ENCODE measurements at places on chromosomes 16 and 17.

GRCh38 chr17:71494062-71494855, 626.6 kb upstream of the SOX9 start:
- no peak for DNase-seq

DNA sequence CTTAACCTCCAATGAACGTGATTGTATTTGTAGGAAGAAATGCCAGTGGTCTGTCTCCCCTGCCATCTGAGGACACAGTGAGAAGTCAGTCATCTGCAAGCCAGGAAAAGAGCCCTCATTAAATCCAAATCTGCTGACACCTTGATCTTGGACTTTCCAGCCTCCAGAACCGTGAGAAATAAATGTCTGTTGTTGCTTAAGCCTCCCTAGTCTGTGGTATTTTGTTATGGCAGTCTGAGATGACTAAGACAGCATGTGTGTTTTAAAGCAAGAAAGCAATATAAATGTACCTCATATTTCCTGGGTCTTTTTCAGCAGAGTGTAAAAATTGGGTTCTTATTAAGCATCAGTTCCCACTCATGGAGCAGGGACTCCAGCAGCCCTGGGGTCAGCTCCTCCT, 177.9 kb upstream of the NLRP1 start:
- no peak for DNase-seq

- DNase-seq = no peak
These were observed 40.5 kb downstream of the DHRS7B start for GRCh38 chr17:21167303-21167702.

DNA sequence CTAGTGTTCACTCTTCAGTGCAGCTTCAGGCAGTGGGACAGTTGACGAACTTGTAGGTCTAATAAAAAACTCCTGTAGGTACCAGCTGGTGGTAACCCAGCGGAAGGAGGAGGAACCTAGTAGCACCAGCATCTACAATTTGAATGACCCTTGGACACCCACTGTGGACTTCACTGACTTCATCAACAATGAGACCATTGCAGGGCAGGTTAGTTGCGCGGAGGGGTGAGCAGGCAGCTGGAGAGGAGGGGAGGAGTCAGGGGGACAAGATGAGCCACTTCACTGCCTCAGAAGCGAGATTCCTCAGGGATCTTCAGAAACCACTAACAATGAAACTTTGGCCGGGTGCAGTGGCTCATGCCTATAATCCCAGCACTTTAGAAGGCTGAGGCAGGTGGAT, 22.3 kb downstream of the AOC3 start:
- no peak for DNase-seq
